ENCODE measurements at places on chromosomes 7 and 10. TPM values are rescaled to one million over a fixed set of nuclear protein-coding genes. Genes with fewer than 3 reads are reported as not detected.
A peak's percentile ranks its signal among the peaks of the same experiment; 100 is the strongest.

GRCh38 chr10:96998329-96998888 is 166.3 kb downstream of the LCOR start:
- H3K27me3 ChIP-seq, result no peaks in the 10 kb centered on the region
- no peak overlapping the region for H3K27ac ChIP-seq
- H3K36me3 ChIP-seq, result no peaks in the 10 kb centered on the region
- no peak overlapping the region for H3K4me3 ChIP-seq

DNA sequence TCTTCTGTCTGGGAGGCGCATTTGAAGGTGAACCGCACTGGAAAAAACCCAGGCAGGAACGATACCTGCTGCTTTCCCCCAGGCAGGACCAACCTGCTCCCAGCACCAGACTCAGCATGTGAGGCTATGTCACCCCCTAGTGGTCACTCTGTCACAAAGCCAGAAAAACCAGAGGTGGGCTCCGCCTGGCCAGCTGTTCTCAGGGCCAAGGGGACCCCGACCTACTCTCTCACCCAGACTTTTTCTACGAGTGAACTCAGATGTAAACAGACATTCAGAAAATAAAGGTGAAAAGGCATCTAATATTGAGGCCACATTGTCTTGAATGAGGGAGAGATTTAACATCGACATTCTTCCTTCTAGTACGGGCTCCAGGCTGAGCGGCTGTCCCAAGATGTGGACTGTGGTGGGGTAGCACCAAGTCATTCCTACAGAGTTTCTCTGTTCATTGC is 117.3 kb downstream of the PRKAG2 start:
- H3K27me3 ChIP-seq, result no peaks in the 10 kb centered on the region
- H3K36me3 ChIP-seq, result no peaks in the 10 kb centered on the region
- DNase-seq, result peak; percentile 69

- DNase-seq, result no peak
- H3K27ac ChIP-seq, result no peak overlapping the region
- H3K27me3 ChIP-seq, result no peaks in the 10 kb centered on the region
- H3K36me3 ChIP-seq, result no peaks in the 10 kb centered on the region
- no peak overlapping the region for H3K4me3 ChIP-seq
These were observed 22.3 kb upstream of the C10orf95 start for GRCh38 chr10:102473445-102474331.

DNA sequence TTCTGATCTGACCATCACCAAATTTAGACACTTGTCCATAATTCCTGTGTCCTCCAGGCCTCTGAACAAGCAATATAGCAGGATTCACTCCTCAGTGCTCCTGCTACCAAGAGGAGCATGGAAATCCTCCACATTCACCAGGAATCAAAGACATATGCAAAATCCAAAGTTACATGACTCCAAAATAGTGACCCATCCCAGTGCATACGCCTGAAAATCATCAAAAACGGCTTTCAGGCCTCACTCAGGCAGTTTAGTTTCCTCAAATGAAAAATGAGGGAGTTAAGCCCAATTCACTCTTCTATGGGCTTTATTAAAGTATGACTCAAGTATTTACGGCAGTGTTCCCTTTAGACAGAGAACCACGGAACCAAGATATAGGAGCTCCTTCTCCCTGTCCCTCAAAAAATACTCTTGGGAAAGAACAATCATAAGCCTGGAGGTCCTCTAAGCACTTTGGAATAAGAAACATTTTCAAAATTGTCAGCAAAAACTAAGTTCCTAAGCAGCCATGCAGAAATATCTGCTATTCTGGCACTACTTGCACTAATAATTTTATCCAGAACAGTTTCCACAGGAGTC is 240.7 kb downstream of the PARD3 start:
- H3K27me3 ChIP-seq, result no peaks in the 10 kb centered on the region
- no peak overlapping the region for H3K4me3 ChIP-seq
- no peaks in the 10 kb centered on the region for H3K36me3 ChIP-seq
- no peaks in the 10 kb centered on the region for H3K4me1 ChIP-seq
- no peak for DNase-seq
- no peak overlapping the region for H3K27ac ChIP-seq

- no peak overlapping the region for H3K27ac ChIP-seq
- H3K36me3 ChIP-seq, result no peaks in the 10 kb centered on the region
- H3K27me3 ChIP-seq, result no peaks in the 10 kb centered on the region
- DNase-seq, result no peak
- H3K4me1 ChIP-seq, result no peaks in the 10 kb centered on the region
These were observed 227.2 kb upstream of the PITRM1 start for GRCh38 chr10:3399756-3400155.

DNA sequence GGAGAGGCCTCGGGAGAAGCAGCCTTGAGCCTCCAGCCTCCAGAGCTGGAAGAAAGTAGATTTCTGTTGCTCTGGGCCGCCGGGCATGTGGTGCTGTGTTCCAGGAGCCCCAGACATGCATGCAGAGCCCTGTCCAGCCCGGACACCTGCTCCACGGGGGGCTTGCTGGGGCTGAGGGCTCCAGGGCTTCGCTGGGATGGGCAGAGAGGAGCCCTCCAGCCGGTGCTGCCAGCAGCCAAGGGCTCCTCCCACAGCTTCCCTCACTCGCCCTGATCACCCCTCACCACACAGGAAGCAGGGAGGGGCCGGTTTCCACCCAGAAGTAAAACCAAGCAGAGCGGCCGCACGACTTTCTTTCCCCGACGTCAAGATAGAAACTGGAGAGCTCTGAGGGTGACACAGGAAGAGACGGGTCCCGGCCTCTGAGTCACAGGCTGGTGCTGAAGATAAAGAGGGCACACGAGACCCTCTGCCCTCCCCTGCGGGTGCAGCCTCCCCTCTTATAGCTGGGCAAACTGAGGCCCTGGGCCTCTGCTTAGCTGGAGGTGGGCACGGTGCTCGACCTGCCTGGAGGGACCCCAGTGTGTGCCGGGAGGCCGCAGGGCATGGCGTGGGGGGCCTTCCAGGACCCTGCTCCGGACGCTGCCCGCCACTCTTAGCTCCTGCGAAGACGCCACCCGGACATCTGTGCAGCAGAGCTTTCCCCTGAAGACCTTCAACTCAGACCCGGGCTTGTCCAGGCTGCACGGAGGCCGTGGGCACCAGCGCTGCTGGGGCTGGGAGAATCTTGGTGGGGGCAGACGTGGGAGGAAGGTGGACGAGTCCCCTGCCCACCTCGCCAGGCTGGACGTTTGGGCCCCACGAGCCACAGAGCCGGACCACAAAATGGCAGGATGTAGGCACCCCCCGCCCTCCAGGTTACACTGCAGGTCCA is 31.1 kb downstream of the ADAP1 start:
- peaks cover 31% of the 10 kb centered on the region for H3K4me1 ChIP-seq
- DNase-seq, result peak; percentile 88
- peak overlapping the region; percentile 55 for H3K4me3 ChIP-seq
- no peaks in the 10 kb centered on the region for H3K27me3 ChIP-seq
- no peaks in the 10 kb centered on the region for H3K36me3 ChIP-seq
- H3K27ac ChIP-seq, result peak overlapping the region; percentile 85

DNA sequence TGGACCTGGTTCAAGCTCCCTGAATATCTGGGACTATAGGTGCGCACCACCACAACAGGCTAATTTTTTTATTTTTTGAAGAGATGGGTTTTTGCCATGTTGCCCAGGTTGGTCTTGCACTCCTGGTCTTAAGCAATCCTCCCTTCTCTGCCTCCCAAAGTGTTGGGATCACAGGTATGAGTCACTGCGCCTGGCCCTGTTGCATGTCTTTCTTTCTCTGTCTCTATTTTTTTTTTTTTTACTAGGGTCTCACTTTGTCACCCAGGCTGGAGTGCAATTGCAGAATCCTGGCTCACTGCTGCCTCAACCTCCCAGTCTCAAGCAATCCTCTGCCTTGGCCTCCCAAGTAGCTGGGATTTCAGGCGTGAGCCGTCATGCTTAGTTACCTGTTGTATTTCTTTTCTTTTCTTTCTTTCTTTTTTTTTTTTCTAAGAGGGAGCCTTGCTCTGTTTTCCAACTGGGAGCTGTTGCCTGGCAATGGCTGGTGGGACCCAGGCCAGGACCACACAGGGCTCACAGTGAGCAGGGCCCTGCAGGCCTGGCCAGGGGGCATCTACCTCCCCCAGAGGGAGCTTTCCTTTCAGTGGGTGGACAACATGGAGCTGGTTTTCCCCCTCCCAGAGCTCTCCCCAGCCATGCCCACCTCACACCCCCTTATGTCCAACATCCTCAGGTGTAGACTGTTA is 6.0 kb downstream of the MYL7 start:
- H3K4me3 ChIP-seq, result no peak overlapping the region
- no peaks in the 10 kb centered on the region for H3K27me3 ChIP-seq
- DNase-seq, result no peak

GRCh38 chr7:129952086-129952652 is 591 bp downstream of the UBE2H start:
- H3K4me3 ChIP-seq, result peak overlapping the region; percentile 94
- peak overlapping the region; percentile 87 for H3K27ac ChIP-seq
- DNase-seq, result no peak
- H3K36me3 ChIP-seq, result no peaks in the 10 kb centered on the region
- H3K4me1 ChIP-seq, result peaks cover 44% of the 10 kb centered on the region
- H3K27me3 ChIP-seq, result no peaks in the 10 kb centered on the region

DNA sequence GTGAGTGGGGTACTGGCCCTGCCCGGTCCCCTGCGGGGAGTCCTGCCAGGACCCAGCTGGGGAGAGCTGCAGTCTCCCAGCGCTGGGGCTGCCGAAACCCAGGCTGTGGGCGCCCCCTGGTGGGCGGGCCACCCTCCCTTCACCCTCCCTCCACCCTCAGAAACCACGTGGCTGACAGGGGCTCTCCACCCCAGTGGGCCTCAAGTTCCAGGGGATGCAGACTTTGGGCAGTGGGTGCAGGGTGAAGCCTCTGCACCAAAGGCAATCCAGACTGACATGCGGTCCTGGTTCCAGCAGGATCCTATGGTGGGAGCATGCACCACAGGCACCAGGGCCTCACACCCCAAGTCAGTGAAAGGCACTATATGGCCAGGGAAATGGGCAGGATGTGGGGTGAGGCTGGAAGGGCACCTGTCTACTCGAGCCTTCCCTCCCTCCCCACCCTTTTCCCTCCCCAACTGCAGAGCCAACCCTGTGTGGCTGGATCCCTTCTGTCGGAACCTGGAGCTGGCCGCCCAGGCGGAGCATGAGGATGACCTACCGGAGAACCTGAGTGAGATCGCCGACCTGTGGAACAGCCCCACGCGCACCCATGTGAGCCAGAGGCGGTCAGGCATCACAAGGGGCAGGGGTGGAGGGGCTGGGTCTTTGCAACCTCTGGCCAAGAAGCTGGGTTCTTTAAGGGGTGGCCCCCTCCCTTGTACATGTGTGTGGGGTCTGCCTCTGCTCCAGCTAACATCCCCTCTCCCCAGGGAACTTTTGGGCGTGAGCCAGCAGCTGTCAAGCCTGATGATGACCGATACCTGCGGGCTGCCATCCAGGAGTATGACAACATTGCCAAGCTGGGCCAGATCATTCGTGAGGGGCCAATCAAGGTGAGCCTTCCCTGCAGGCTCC is 38.8 kb downstream of the PSAP start:
- no peak overlapping the region for H3K4me3 ChIP-seq
- peaks cover 19% of the 10 kb centered on the region for H3K36me3 ChIP-seq
- H3K27me3 ChIP-seq, result no peaks in the 10 kb centered on the region
- H3K27ac ChIP-seq, result no peak overlapping the region
- peak; percentile 85 for DNase-seq

GRCh38 chr7:43792471-43793150 is 34.1 kb downstream of the BLVRA start:
- no peaks in the 10 kb centered on the region for H3K4me1 ChIP-seq
- no peak for DNase-seq
- H3K27me3 ChIP-seq, result no peaks in the 10 kb centered on the region
- H3K4me3 ChIP-seq, result no peak overlapping the region
- H3K36me3 ChIP-seq, result no peaks in the 10 kb centered on the region
- no peak overlapping the region for H3K27ac ChIP-seq

DNA sequence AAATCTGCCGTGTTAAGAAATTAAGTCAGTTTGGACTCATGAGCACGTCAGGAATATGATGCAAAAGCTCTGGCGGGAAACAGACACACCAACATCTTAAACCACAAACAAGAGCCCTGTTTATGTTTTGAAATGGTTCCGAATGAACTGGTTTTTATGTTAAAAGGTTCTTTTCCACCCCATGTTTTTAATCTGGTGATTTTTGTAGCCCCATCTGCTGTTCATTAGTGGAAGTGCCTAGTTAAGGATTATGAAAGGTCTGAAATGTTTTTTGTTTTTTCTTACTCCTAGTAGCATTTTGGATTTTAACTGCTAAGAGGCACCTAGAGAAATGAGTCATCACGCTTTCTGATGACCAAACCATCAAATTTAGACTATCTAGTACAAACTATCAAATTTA is 404.1 kb upstream of the MKI67 start:
- no peaks in the 10 kb centered on the region for H3K36me3 ChIP-seq
- H3K27me3 ChIP-seq, result no peaks in the 10 kb centered on the region
- no peak overlapping the region for H3K27ac ChIP-seq
- no peaks in the 10 kb centered on the region for H3K4me1 ChIP-seq
- DNase-seq, result no peak

- H3K27me3 ChIP-seq, result no peaks in the 10 kb centered on the region
- peaks cover 13% of the 10 kb centered on the region for H3K4me1 ChIP-seq
- H3K27ac ChIP-seq, result peak overlapping the region; percentile 90
- H3K36me3 ChIP-seq, result no peaks in the 10 kb centered on the region
- DNase-seq, result no peak
- peak overlapping the region; percentile 82 for H3K4me3 ChIP-seq
These were observed 39.5 kb upstream of the FOXK1 start for GRCh38 chr7:4642468-4643203.

DNA sequence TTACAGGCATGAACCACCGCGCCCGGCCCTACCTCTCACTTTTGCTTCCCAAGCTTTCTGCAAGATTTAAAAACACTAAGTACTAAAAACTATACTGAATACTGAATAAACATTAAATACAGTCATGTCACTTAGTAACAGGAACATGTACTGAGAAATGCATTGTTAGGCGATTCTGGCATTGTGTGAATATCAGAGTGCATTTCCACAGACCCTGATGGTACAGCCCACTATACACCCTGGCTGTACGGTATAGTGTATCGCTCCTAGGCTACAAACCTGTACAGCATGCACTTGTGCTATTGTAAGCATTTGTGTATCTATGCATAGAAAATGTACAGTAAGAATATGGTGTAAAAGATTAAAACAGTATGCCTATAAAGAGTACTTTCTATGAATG is 29.1 kb downstream of the PDIA4 start:
- H3K36me3 ChIP-seq, result peaks cover 13% of the 10 kb centered on the region
- no peak for DNase-seq
- H3K4me1 ChIP-seq, result no peaks in the 10 kb centered on the region
- H3K4me3 ChIP-seq, result no peak overlapping the region
- H3K27ac ChIP-seq, result no peak overlapping the region

Gene ZNF853
- total RNA-seq, result 6.3 TPM

Gene SEMA3D
- 0.36 TPM for total RNA-seq

Gene DNAJB9
- total RNA-seq, result 21.1 TPM

Gene FXYD4
- not detected for total RNA-seq

Gene PTPRZ1
- not detected for total RNA-seq

Gene TPST1
- total RNA-seq, result 13.0 TPM

Gene TMEM60
- 20.4 TPM for total RNA-seq

Gene ARHGEF5
- 7.9 TPM for total RNA-seq

Gene SPDYE11
- not detected for total RNA-seq
